Omental fat pad (tissue), 4 donors: ENCODE measurements at places on chromosomes 1 and 21. TPM values are rescaled to one million over a fixed set of nuclear protein-coding genes. Genes with fewer than 3 reads are reported as not detected.

DNA sequence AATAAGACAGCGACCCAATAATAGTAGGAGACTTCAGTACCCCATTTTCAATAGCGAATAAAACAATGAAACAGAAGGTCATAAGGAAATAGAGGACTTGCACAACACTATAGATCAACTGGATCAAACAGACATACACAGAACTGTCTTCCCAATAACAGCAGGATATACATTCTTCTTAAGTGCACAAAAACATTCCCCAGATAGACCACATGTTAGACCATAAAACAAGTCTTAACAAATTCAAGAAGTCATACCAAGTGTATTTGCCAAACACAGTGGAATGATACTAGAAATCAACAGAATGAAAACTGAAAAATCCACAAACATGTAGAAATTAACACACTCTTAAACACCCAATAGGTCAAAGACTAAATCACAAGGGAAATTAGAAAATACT is 78.0 kb downstream of the LBR start:
- no peak for DNase-seq

Gene CDC7
- total RNA-seq = 4.1 TPM

DNA sequence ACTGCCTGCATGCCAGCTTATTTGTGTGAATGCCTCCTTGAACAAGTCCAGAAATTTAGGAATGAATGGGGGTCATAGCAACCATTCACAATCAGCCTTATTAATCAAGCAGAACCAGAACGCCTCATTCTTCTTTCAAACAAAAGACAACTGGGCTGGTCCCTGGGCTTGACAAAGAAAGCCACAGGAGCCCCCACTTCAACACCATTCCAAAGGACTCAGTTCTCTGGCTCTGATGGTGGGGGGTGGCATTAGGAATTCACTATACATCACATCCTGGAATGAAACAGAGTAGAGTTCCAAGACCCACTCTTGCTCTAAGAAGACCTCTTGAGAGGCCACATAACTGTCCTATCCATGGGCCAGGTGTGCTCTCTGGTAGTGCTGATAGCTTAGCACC is 186.6 kb upstream of the ST6GALNAC5 start:
- DNase-seq = no peak

Gene TFF2
- total RNA-seq = not detected

DNA sequence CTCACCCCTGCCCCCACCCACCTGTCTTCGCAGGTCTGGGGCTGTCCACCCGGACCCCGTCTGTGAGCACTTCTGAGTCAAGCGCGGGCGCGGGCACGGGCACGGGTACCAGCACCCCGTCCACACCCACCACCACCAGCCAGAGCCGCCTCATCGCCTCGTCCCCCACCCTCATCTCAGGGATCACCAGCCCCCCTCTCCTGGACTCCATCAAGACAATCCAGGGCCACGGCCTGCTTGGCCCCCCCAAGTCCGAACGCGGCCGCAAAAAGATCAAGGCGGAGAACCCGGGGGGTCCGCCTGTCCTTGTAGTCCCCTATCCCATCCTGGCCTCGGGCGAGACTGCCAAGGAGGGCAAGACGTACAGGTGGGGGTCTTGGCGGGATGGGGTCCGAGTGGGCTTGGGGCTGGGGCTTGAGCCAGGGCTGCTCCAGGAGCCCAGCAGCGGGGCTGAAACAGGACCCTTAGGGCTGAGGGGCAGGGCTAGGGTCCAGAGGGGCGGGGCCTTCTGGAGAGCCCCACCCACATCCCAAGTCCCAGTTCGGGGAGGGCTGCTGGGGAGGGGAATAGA is 23.9 kb downstream of the ZNF362 start:
- no peak for DNase-seq

DNA sequence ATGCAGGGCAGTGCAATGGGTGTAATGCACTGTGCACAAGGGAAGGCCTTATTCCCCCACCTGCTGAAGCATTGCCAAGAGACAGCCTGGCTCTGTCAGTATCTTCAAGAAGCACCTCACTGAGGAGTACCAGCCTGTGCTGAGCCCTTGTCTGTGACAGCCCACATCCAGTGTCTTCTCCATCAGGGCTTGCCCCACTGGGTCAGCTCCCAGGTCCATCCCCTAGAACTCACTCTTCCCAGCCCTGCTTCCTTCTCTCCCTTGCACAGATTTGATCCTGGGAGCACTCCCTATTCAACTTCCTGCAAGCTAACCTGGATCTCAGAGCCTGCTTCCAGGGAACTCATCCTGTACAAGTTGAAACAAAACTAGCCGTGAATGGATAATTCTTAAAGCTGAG is 33.6 kb upstream of the IFNGR2 start:
- no peak for DNase-seq

Gene CELA2A
- total RNA-seq = not detected

- no peak for DNase-seq
These were observed 21.9 kb downstream of the DPYD start for GRCh38 chr1:97898948-97899347.

Gene OR2T2
- not detected for total RNA-seq

Gene PPFIA4
- total RNA-seq = 1.4 TPM

DNA sequence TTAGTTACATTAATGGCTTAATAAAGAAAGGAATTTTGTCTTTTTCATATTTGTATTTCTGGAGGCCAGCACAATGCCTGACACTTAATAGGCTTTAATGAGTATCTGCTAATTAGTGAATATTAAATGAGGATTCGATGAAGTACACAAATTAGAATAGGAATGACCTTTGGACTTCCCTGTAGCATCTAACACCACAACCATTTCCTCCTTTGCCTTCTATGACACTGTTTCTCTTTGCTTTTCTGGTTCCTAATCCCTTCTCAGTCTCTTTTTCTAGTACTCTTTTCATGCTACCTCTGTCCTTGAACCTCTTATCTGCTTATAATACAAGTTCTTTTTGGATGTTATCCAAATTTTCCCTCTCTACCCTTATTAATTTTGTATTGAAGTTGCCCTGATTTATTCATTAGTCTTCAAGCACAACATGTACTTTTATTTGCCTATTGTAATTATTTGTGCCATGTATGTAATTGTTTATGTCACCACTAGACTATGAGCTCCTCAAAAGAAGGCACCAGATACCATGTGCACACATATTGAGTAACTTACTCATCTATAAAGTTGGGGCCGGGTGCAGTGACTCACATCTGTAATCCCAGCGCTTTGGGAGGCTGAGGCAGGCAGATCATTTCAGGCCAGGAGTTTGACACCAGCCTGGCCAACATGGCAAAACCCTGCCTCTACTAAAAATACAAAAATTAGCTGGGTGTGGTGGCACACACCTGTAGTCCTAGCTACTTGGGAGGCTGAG is 23.8 kb downstream of the RPS27 start:
- no peak for DNase-seq

- DNase-seq = no peak
These were observed 40.3 kb downstream of the IER5 start for GRCh38 chr1:181128592-181129497.

DNA sequence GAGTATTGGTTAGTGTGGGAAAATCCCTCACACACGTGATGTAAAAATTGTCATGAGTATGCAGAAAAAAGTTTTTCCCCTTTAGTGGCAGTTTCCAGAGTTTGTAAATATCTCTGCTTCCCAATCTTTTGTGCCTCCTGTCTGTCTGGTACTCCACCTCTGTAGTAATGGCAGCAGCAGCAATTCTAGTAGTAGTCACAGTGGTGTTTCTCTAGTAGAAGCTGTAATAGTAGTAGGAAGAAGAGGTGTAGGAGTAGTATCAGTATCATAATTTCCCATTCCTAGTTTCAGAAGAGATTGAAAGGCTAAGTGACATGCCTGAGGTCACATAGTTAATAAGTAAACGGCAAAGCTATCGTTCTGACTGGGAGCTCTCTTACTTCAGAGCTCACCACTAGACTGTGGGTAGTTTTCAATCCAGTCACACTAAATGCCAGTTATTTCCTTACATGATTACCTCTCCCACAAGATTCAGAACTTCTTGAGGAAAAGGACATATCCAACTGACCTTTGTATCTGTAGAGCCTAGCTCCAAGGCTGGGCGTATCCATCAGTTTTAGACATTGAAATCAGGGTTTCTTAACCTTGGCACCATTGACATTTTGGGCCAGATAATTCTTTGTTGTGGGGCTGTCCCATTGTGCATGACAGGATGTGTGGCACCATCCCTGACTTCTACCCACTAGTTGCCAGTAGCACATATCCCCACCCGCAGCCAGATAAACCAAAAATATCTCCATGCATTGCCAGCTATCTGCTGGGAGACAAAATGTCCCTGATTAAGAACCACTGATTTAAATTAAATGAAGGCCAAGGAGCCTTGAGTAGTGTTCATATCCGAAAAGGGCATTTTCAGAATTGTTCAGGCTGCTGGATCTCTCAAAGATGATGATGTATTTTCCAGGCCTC is 135.9 kb downstream of the FGGY start:
- no peak for DNase-seq

DNA sequence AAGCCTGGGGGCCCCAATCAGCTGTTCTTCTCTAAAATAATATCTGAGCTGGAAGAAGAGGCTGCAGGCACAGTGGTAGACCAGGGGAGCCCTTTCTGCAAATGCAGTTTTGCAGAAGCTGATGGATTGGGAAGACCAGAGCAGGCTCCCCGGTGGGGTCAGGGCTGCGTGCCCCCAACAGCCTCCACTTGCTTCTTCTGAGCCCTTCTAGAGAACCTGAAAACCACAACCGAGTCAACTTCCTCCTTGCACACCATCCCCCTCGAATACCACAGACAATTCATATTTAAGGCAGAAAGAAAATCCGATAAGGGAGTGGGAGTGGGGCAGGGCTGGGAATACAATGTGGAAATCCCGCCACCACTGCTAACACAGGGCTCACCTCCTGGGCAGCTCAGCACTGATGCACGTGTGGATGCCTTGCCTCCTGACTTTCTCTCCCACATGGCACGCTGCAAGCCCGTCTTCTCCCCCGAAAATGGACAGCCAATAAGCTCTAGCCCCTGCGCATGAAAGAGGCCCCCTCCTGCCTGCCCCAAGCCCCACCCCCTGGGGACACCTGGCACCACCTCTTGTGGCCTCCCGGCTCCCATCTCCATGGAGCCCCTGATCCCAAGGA is 25.4 kb upstream of the ALDH4A1 start:
- no peak for DNase-seq

- no peak for DNase-seq
These were observed 265 bp downstream of the NRDC start for GRCh38 chr1:51878308-51878615.

Gene FMOD
- total RNA-seq = 50.6 TPM

DNA sequence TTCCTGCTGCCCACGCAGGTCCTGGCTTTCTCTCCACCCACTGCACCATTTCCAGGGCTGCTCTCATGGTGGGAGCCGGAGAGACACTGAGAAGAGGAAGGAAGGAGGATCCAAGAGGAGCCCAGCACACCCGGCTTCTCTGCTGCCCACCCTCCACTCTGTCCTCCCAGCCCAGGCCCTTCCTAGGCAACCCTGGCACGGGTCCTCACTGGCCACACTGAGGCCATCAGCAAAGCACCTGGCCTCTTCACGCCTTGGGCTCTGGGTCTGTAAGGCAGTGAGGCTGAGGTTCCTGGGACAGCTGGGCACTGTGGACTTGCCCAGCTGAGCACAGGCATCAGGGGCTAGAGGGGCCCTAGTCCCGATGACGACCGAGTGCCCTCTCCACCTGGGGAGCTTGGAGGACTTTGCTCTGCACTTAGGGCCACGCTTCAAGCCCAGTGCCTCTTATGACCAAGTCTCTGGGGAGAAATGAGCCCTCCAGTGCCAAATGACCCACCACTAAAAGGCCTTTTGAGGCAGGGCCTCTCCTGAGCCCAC is 43.1 kb downstream of the PDE9A start:
- no peak for DNase-seq

DNA sequence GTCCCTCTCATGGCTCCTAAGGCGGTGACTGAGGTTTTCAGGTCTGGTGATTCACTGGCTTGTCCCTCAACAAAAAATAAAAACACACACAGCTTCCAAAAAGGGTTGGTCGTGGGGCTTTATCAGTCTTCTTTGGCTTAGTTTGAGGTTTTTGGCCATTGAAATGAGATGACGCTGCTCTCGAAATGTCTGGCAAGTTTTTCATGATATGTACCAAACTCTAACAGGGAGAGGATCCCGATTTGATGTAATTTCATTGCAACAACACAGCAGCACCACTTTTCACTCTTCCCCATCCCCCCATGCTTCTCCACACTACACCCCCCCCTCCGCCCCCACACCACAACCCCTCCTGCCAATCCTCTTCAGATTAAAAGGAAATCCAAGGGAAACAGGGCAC is 187.1 kb upstream of the NFIA start:
- no peak for DNase-seq

- DNase-seq = no peak
These were observed 310.7 kb downstream of the PLPP3 start for GRCh38 chr1:56268519-56269140.

DNA sequence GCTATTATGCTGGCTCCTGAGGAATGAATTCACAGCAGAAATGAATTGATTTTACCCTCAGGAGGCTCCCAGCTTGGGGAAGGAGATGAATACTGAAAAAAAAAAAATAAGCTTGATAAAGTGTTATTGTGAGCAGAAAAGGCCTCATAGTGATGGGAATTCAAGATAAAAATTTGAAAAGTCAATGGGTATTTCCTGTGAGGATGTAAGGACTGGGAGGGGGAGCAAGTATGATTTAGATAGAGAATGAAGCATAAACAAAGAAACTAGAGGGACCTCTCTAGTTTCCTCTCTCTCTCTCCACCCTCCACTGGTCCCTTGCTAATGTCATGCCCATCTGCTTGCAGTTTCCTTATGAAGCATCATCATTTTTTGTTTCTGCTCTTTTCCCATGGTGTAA is 439.0 kb upstream of the PLXNA2 start:
- DNase-seq = no peak

Gene PLA2G2C
- total RNA-seq = not detected

GRCh38 chr1:227390525-227390924 is 72.2 kb upstream of the CDC42BPA start:
- no peak for DNase-seq

Gene CLEC20A
- not detected for total RNA-seq

- DNase-seq = no peak
These were observed 10.1 kb upstream of the MEF2D start for GRCh38 chr1:156510709-156511108.

DNA sequence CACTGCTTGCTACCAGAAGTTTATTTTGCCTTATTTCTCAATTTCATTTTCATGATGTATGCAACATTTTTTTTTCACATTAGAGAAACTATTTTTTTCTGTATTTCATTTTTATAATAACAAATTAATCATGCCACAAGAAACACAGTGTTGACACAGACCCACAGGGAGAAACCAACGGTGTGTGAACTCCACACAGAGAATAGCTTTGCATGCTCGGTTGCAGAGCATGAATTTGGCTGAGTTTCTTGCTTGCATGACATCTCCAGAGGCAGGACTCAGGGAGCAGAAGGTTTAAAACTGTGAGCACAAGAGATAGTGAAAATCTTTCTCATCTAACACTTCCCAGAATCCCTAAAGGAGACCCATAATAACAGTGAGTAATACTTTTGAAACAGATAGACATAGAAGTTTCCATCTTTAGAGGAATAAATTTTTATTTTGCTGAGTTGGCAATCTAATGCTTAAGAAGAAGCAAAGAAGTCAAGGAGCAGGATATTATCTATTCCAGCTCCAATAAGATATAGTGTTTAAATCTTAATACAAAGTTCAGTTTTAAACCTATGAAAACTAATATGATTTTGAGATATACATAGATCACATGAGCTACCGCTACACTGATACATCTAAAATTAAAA is 890.9 kb downstream of the MRPL39 start:
- no peak for DNase-seq
